Activated CD4-positive, alpha-beta T cell treated with anti-CD3 and anti-CD28 coated beads for 24 hours (primary cell): ENCODE measurements at places on chromosomes 3 and 15.

DNA sequence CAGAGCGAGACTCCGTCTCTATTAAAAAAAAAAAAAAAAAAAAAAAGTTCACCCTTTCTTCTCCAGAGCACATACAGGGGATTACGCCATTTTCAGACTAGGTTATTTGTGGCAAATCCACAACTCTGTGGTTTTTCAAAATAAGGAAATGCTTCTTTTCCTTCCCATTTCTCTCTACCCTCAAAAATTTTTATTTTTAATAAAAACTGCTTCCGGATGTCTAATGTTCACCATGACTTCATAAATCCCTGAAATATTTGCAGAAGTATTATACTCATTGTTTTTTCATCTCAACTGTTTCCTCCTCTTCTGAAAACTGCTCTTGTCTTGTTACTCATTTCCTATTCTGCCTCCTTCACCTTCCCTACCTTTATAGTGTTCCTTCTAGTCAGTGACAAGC lies 45.0 kb upstream of the SLC12A8 start:
- no peak for DNase-seq

GRCh38 chr3:98581474-98581873 lies 11.9 kb downstream of the CPOX start:
- no peak for DNase-seq

DNA sequence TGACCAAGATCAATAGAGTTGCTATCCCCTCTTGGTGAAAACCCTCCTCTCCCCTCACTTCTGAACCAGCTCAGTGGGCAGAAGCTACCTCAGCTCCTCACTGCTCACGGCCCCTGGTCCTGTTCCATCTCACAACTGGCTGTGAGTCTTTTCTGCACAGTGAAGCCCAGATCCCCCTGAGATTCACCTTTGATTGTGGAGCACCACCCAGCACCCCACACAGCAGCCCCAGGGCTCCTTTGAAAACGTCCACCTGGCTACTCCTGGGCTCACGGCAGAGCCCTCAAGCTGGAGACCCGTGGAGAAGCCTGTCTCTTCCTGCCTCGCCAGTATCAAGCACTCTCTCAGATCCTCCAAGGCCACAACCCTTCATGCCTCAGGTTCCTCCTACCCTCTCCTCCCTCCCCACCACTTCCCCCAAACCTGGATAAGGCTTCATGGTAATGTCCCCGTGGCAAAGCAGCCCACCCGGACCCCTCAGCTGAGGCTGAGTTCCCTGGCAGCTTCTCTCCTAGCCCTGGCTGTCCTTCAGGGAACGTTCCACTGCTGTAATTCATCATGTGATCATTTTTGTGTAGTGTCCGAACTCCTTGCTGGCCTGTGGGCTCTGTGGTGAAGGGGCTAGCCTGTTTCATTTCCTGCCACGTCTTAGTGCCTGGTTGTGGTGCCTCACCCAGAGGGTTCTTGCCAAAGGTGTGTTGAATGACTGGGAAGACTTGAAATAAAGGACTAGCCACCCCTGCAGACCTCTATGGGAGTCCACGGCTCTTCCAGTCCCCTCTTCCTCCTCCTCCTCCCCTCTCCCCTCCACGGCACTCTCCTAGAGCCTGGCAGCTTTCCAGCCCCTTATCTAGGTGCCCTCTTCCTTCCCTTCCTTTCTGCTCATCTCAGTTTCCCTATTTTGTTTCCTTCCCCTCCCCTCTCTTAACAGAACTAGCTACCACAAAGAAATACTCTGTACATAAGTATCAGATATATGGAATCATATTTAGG lies 44.5 kb downstream of the KY start:
- no peak for DNase-seq

GRCh38 chr3:161035711-161036110 lies 69.4 kb downstream of the B3GALNT1 start:
- no peak for DNase-seq

DNA sequence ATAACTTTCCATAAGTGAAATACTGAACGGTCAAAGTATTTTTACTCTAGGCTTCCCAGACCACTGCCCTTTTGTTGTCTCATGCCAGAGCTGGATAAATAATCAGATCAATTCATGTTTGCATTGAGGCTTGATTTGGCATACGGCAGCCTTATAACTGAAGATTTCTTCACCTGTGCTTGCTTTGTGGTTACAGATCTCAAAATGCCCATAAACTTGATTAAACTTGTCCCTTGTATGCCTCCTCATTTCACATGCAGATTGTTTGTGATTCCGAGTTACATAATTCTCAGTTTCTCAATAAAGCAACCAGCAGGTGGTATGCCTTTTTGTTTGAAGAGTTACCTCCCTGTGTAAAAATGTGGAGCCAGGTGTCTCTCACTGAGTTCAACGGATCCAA lies 211.4 kb upstream of the LRIG1 start:
- DNase-seq = no peak

DNA sequence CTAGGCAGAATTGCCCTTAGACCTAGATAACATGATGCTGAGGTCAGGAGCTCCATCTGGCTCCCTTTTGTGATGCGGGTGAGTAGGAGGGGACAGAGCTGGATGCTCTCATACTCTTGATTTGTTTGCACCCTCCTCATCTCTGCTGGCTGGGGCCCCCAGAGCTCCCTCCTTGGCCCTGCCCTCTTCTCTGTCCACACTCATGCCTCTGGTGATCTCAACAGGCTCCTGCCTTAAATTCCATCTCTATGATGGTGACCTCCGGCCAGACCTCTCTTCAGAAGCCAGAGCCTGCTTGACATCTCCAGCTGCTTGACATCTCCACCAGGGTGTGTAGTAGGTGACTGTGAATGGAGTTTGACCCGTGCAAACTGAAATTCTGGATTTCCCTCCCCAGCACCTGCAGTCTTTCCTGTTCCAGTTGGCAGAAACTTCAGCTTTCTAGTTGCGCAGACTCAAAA lies 4.3 kb upstream of the FGD5 start:
- DNase-seq = no peak

DNA sequence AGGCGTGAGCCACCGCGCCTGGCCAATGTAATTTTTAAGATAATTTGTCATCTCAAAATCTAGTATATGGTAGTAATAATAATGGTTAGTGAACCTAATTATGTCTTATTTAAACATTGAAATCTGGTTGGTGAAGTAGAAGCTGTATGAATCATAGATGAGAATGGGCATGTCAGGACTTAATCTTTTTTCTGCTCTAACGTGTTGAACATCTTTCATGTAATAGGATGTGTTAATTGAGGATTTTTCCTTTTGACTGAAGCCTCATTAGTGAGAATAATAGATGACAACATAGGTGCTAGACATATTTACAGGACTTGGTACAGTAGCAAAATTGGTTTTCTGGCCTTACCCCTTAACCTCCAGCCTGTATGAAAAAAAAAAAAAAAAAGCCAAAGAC lies 835.6 kb downstream of the IGSF11 start:
- no peak for DNase-seq

DNA sequence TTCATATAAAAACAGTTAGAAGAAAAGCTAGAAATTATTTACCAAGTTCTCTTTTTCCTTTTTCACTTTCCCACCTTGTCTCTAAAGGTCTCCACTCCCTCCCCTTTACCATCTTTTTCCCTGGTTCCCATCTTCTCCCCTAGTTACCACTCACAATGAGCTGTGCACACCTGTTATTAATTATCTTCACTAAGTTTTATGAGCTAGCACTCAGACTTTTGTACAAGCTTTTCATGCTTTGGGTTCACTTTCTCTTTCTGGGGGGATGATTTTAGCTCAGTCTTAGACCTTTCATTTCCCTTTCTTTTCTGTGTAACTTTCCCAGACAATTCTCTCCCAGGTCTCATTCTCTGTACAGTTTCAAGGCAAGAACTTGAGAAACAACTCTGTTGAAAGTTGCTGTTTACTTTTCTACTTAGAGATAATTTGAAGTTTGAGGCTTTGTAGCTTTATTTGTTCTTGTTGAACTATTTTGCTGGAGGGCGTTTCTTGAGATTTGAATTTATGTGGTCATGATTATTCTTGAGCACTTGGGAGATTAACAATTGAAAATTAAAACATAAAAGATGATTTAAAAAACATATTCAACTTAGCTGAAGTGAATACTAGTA lies 24.0 kb upstream of the AADAC start:
- DNase-seq = no peak

DNA sequence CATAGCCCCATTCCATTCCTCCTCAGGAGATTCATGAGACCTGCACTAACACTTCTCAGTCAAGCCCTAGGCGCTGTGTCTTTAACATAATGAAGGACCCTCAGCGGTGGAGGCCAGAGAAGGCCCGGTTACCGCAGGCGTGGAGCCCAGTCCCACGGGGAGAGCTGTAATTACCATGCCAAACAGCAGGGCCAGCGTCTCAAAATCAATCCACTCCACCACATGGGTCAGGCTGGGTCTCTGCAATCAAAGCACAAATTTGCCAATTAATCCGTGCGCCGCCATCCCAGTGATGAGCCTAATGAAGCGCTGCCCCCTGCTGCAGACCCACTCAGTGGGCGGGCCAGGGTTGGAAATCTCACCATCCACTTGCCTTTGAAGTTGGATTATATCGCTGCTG lies 109.7 kb downstream of the OCA2 start:
- no peak for DNase-seq

- no peak for DNase-seq
These were observed 964 bp upstream of the NCKIPSD start for GRCh38 chr3:48686538-48687219.

GRCh38 chr3:48595526-48596121 lies 495 bp upstream of the COL7A1 start:
- DNase-seq = no peak

DNA sequence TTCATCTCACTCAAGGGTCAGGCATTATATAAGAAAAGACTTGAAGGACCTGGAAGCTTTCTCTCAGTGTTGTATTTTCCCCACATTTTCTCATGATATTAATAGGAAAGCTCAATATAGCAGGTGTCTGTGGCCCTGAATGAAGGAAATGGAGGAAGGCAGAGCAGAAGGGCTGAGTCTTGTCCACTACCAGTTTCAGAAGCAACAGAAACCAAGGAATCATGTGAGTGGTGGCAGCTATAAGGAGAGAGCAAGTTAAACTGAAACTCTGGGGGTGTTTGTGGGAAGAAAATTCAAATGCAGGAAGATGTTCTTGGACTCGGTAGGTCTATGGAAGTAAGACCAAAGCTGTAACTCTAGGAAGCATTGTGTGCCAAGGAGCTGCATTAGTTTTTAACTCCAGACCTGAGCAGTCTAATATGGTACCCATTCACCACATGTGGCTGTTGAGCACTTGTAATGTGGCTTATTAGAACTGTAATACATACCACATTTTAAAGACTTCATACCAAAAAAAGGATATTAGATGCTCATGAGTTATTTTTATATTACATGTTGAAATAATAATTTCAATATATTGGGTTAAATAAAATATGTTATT lies 278.8 kb upstream of the GADL1 start:
- no peak for DNase-seq

- DNase-seq = no peak
These were observed 118.3 kb downstream of the GALK2 start for GRCh38 chr15:49288391-49288790.

- no peak for DNase-seq
These were observed 64.2 kb downstream of the TNIK start for GRCh38 chr3:171396048-171396447.

DNA sequence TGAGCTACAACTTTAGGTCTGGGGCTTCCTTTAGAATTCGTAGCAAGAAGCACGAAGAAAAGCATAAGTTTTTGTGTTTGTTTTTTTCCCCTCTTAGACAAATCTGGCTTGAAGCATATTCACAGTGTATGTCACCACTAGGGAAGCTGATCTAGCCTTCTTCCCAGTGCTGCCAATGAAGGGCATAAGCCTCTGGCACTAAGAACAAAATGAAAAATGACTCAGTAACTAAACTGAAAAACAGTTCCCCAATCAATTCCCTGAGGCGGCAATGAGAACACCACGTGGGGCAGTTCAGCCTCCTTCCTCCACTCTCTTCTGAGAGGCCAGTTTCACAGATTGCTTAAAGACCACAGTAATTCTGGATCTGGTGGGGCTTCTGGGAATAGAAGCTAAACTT lies 338.1 kb downstream of the GAP43 start:
- DNase-seq = no peak

DNA sequence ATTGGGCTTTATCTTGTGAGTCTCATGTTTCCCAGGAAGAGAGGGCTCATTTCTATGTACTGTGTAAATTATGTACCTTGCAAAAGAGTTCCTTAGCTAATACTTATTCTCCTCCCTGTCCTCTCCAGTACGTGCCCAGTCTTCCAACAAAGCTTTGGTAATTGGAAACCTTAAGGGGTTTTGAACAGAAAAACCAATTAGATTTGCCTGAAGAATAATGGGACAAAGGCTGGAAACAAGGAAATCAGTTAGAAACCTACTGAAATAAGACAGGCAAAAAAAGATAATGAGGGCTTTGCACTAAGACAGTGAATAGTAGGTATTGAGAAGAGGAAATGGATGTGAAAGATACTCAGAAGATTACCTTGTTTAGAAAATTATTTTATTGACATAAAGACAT lies 82.5 kb downstream of the SPRED1 start:
- DNase-seq = no peak

GRCh38 chr15:29528276-29528675 lies 258.7 kb upstream of the NSMCE3 start:
- no peak for DNase-seq

- no peak for DNase-seq
These were observed 211.1 kb upstream of the STT3B start for GRCh38 chr3:31321620-31322019.

DNA sequence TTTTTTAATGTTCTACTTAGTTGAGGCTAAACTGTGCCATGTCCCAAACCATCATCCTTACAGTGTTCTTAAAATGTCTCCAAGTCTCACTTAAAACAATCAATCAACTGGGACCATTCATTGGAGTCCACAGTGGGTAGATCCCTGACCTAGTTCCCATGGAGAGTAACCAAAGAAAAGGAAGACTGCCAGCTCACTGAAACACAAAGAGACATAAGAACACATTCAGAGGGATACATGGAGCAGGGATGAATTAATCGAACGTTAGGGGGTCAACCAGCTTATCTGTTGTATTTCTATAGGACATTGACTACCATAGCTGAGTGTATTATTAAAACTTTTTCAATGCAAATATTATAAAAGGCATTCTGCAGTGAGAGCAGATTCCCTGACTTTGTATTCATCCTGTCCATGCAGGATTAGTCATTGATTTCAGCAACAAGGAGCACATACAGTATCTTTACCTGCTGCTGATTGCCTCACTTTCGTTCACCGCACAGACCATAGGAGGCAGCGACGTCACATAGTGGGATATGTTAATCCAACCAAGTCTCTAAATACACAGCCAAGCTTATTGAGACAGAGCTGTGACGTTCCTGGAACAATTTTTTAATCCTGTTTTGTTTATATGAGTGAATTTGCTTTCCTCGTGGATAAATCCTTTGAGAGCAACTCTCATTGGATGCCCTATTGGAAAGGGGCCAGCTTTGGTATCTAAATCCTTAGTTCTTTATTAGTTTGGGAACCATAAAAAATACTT lies 364.9 kb upstream of the RBMS3 start:
- DNase-seq = no peak

- no peak for DNase-seq
These were observed 116.5 kb downstream of the CMSS1 start for GRCh38 chr3:99933971-99934750.

DNA sequence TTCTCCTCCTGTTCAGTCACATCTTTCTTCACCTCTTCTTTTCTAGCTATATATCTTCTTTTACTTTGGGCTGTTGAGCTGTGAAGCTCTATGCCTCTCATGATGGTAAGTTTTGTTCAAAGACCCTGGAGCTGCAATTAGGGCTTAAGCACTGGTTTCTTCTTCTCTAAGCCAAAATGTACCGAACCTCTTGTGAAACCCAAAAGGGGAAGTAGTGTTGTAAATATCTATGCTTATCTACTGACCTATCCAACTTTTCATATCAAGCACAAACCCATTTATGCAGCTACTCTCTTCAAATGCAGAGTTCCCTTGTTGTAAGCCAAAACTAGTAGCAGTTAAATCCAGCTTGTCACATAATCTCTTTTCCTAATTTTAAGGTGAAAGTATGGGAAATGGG lies 123.6 kb upstream of the CD96 start:
- no peak for DNase-seq
